Activated gamma-delta T cell treated with anti-CD3 and anti-CD28 coated beads, Interleukin-2, amount 50 U/mL, for 16 hours (primary cell): ENCODE measurements at places on chromosomes 16 and 17.

DNA sequence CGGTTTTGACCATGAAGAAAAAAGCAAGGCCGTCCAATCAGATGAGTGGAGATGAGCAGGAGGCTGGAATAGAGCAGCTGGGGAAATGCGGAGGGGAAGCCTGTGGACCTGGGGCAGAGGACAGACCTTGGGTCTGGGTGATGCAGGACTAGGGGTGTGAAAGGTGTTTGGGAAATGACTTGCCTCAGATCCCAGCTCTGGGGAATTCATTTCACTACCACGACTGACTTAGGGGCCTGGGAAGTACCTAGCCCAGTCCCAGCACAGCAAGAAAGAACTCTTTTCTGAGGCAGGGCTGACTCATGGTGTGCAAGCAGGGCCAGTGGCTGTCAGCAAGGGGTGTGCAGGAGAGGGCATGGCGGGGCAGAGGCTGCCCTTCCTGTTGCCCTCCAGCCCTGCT, 14.8 kb downstream of the DNAI2 start:
- no peak for DNase-seq

DNA sequence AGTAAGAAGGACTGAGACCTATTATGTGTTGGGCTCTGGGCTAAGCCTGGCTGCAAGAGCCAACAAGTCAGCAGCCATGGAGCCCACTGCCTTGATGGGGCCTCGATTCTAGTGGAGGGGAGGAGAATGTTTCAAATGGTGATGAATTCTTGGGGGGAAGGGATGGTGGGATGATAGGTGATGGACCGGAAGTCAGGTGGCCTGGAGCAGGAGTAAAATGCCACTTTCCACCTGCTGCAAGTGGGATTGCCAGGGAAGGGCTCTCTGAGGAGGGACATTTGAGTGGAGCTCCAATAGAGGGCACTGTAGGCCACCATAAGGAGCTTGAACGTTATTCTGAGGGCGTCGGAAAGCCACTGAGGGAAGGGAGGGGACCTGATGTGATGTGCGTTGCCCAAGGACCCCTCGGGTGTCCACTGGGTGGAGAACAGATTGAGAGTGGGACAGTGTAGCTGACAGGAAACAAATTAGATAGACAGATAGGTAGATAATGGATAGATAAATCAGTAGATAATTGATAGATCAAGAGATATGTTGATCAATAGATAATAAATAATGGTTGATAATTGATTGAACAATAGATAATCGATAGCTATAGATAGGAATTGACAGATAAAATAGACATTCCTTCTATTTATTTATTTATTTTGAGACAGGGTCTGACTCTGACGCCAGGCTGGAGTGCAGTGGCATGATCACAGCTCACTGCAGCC, 18.2 kb upstream of the NXPH3 start:
- no peak for DNase-seq

DNA sequence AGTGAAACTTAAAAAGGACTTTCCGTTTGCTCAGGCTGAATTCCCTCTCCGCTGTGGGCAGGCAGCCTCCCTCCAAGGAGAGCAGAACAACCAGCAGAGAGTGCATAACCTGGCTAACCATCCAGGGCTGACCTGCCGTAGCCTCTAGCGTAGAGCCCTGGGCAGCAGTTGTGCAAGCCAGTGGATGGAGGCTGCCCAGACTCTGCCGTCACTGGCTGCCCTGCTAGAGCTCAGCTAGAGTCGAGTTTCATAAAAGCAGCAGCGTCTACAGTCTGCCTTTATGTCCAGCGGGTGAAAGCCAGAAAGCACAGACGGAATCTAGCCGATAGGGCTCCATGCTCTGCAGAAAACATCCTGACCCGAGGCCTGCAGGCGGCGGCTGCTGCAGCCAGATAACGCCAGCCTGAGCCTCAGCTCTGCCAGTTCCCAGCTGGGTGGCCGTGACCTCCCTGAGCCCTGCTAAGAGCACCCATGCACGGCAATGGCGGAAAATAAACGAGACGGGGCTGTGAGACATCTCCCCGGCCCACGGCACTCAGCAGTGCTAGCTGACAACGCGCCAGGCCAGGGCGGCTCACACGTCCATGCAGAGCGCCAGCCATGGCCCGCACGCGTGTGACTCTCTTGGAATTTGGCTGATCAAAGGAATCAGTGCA, 231.3 kb downstream of the ENGASE start:
- DNase-seq, result no peak

GRCh38 chr17:58327363-58328194, 1.0 kb downstream of the TSPOAP1 start:
- DNase-seq, result no peak

DNA sequence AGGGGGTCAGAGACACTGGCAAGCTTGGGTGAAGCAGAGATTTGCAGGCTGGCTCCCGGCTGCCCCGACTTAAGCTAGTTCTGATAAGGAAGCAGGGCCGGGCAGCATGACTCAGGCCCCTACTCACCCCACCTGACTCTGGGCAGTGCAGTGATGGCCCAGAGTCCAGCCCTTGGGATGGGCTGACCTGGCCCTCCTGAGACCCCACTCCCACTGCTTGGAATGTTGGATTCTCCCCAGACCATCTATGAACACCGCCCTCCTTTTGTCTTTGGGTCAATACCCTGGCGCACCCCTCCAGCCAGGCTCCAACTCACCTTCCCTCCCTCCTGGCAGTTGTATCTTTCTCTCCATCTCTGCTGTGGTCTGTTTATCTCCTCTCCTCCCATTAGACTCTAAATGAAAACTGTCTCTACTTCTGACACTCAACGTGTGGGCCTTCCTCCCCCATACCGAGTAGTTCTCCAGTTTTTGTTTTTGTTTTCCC, 21.0 kb downstream of the LGALS3BP start:
- no peak for DNase-seq

DNA sequence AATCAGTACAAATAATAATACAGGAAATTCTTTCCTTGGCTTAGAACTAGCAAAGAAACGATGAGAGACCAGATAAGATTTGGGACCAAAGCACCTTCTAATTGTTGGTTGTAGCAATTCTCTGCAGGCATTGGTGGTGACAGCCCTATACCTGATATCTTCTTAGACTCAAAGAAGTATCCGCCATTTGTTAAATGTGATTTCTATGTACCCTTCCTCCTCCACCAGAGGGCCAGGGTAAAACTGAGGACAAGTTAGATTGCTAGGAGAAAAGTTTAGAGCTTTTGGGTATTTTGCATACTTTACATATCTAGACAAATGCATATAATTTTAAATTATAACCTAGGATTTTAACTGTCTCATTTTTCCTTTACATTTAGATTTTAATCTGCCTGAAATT, 304.3 kb downstream of the HS3ST4 start:
- DNase-seq, result no peak

GRCh38 chr16:88941913-88942909, 34.8 kb downstream of the CBFA2T3 start:
- DNase-seq, result peak; percentile 44

DNA sequence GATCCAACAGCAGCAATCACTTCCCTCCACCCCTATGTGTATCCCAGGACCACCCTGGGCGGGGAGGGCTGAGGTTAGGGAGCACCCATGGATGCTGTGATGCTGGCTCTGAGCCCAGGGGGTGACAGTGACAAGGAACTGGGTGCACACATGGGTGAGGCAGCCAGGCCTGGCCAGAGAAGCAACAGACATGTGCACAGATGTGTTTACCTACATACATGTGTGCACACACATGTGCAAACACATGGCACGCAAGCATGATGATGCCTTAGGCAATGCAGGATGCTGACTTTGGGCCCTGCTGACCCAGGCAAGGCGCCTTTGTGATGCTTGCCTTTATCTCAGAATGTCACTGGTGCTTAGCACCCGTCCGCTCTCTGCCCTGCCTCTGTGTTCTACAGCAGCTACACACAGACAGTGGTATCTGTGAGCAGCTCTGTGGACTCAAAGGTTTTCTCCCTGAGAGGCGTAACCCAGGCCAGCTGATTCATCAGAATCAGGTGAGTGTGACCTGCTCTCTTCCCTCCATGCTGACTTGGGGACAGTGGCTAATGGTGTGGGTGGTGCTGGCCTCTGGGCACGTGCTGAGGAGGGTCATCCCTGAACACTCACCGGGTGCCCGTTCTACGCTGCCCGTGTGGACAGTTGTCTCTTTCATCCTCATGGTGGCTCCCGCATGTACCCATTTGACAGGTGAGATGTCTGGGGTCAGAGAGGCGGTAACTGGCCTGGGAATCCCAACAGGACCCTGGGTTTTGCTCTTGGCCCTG, 38.5 kb upstream of the KSR1 start:
- DNase-seq, result no peak

GRCh38 chr17:58312829-58313228, 15.8 kb downstream of the TSPOAP1 start:
- no peak for DNase-seq

GRCh38 chr17:78133971-78134898, 3.7 kb downstream of the TMC8 start:
- peak; percentile 58 for DNase-seq

DNA sequence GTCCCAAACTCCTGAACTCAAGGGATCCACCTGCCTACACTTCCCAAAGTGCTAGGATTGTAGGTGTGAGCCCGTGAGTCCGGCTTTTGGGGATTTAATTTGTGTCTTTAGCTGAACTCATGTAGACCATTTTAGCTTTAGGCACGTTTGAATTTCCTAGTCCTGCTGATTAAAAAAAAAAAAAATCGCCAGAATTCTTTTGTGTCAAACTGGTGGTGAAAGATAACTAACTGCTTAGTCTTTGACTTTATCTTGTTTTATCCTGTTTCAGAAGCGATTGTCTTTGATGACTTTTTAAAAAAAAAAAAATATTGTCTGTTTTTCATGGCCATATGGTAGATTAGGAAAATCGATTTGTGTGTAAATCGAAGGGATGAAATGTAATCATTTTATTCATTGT, 2.6 kb downstream of the RABEP1 start:
- no peak for DNase-seq

DNA sequence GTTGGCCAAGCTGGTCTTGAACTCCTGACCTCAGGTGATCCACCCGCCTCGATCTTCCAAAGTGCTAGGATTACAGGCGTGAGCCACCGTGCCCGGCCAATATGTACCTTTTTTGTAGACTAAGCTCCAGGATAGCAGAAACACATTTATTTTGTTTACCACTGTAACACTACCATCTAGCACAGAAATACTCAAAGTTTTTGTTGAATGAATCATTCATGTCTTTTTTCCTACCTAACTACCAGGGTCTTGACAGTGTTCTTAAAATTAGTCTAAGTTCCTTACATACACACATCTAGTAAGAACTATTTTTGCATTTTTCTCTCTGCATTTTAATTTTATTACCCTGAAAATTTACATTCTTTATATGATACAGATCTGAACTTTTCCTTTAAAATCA, 44.4 kb downstream of the AKAP10 start:
- no peak for DNase-seq
